ENCODE measurements at places on chromosomes 5 and 9.

DNA sequence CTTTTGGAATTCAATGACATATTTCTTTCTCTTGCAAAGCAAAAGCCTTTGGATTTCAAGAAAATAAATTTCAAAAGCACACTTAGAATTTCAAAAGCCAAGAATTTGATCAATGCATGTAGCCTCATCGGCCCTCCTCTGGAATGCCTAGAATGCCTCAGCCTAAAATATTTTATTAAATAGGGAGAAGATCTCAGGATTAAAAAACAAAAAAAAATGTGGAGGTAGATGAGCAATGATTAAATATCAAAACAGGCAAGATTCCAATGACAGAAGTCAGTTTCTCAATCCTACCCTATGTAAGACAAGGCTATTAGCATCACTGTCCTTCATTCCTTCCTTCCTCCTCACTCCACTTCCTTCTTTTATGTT lies 169.0 kb downstream of the CDH6 start:
- no peak for DNase-seq

GRCh38 chr5:68962757-68963484 lies 130.9 kb upstream of the SLC30A5 start:
- DNase-seq, result peak; percentile 80

- DNase-seq, result no peak
Observed at GRCh38 chr9:110714314-110714713, 45.7 kb downstream of the MUSK start.

DNA sequence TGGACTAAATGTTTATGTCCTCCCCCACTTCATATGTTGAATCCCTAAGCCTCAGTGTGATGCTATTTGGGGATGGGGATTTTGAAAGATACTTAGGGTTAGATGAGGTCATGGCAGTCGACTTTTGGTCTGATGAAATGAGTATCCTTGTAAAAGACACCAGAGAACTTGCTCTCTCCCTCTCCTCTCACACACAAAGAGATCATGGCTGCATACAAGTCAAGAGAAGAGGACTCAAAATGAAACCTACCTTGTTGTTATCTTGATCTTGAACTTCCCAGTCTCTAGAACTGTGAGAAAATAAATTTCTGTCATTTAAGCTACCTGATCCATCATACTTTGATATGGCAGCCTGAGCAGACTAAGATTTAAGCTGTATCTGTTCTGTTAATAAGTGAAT lies 144.0 kb upstream of the HAPLN1 start:
- DNase-seq, result no peak

- no peak for DNase-seq
Observed at GRCh38 chr5:53041071-53041692, 52.0 kb downstream of the ITGA2 start.

GRCh38 chr5:10505517-10506095 lies 58.3 kb upstream of the ANKRD33B start:
- DNase-seq, result no peak

DNA sequence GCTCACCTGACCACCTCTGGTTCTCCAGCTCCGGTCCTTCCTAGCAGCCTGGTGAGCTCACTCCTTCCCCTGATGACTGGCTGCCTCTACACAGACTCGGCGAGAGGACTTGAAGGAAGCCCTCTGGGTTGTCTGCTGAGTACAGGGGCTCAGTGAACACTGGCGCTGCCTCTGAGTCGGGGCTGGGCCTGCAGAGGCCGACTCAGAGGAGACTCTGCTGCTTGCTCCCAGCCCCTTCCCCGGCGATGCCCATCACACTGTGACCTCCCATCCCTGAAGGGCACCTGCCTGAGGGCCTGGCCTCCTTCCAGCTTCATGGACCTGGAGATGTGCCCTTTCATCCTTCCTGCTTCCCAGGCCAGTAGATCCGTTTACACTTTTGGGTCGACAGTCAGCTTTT lies 22.0 kb downstream of the CRB2 start:
- DNase-seq, result no peak

DNA sequence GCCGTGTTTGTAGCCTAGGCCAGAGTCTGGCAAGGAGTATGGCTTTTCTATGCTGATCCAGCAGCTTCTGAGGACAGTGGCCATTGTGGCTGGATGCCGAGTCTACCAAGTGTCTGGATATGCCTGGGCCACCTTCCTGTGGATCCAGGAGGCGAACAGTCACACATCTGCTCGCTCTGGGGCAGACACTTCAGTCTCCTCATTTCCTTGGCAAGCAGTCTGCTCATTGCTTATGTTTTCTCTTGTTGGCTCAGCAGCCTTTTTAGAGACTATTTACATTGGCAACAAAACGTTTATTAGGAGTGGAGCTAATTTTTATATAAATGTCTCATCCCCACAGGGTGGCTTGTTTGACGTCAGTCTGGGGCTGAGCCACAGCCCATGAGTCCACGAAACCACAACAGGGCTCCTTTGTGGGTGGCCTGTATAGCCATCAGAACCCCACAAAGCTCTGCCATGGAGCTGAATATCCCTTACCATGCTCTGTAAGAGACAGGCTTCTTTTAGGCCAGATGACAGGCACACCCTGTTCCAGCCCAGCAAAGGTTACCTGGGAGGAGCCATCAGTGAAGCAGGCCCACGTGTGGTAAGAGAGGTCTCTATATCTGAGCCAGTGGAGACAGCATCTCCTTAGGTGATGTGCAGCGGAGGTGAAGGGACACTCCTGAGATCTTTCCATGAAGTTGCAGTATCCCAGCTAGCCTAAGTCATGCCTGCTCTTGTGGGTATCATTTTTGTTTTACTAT lies 221.7 kb downstream of the DIRAS2 start:
- no peak for DNase-seq

- DNase-seq, result no peak
Observed at GRCh38 chr5:146291421-146292074, 47.1 kb upstream of the POU4F3 start.

GRCh38 chr5:91212714-91213092 lies 170.4 kb downstream of the ARRDC3 start:
- DNase-seq, result peak; percentile 61

- no peak for DNase-seq
Observed at GRCh38 chr9:114825126-114825795, 19.4 kb upstream of the TNFSF15 start.
